Activated gamma-delta T cell treated with Interleukin-2 at 50 U/mL for 16 hours (primary cell): ENCODE measurements at places on chromosomes 13 and 19.
A peak's percentile ranks its signal among the peaks of the same experiment; 100 is the strongest.

GRCh38 chr13:83286737-83287136 lies 595.5 kb downstream of the SLITRK1 start:
- no peak for DNase-seq

- DNase-seq: no peak
Observed at GRCh38 chr13:29564818-29565217, 30.7 kb downstream of the SLC7A1 start.

DNA sequence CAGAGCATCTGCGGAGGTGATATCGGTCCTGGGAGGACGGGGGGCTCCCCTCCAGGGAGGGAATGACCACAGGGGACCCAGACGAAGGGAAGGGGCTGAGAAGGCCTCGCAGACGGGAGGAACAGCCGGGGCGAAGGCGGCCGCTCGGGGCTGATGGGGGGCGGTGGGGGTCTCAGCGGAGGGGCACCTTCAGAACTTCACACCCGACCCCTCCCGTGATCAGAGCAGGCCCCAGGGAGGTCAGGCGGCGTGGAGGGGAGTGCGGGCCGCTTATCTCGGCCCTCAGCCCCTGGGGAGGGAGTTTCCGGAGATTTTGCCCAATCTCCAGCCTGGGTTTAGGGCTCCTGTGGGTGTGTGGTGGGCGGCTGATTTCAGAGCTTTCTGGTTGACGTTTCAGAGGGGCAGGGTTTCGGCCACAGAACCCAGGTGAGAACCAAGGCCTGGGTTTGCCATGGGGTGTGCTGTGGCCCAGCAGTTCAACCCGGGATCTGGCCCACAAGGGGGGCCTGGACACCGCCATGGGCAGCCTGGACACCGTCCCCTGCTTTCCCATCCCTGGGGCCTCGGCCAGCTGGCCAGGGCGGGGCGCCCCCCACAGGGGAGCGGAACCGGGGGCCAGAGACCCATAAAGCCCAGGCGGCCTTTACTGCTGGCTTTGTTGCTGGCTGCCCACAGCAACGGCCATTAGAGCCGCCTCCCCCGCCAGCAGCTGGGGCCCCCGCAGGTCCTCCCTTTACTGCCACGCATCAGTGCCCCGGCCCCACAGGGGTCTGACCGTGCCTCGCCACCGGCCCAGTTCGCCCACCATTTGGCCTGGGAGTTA lies 29.0 kb downstream of the ARID3A start:
- no peak for DNase-seq

GRCh38 chr19:35268536-35269437 lies at the start of gene USF2:
Gene USF2 (plus strand): TSS chr19:35268962. CDS start chr19:35269102, 140 bp downstream.
- peak; percentile 57 for DNase-seq

- no peak for DNase-seq
Observed at GRCh38 chr19:3573162-3573857, 566 bp downstream of the HMG20B start.

GRCh38 chr19:16164222-16164890 lies 9.0 kb downstream of the CIB3 start:
- no peak for DNase-seq

DNA sequence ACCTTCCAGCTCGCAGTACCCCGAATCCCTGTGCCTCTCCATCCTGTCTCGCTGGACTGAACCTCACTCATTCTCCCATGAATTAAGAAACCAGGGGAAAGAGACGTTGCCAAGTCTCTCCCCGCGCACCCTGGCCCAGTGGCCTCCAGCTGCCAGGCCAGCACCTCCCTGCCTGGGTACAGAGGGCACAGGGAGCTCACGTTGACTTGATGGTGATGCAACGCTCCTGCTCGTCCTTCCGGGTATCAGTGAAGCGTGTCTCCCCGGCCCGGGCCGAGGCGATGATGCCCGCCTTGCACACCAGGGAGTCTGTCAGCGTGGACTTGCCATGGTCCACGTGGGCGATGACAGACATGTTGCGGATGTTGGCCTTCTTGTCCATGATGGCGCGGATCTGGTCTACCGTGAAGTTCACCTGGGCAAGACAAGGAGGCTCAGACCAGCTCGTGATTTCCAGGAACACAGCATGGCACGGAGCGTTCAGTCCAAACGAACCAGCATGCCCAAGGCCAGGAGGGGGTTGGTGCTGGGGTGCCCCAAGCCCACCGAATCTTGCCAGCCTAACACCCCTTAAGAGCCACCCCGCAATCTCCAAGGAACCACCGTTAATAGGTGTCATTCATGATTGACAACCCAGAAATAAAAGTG lies 1.2 kb downstream of the EEF2 start:
- DNase-seq: no peak

DNA sequence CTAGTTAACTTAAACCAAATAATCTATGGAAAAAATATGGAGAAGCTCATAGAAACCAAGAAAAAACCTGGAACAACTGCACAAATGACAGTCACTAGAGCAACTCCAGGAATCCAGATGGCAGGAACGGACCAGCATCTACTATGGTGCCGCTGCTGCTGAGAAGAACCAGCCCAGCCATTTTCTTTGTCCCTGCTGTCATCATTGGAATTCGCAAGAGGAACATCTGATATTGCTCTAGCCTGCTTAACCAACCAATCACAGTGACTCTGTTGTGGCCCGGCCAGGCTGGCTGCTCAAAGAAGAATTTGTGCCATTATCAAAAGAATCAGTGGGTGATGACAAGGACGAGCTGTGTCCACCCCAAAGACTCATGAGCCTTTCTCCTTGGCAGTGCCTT lies 33.1 kb upstream of the CEBPA start:
- DNase-seq: no peak

DNA sequence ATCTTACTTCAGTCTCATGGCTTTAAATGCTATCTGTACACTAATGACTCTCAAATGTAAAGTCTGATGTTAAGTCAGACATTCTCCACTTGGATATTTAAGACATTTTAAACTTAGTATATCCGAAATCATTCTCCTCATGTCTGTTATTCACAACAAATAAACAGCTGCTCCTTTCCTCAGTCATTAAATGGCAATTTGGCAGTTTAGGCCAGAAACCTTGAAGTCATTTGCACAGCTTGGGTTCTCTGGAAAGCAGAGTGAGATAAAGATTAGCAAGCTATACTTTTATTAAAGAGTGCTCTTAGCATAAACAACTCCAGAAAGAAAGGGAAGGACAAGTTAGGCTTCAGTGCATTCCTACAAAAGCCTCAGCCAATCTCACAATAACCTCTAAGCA lies 53.7 kb downstream of the DNAJC15 start:
- no peak for DNase-seq

- no peak for DNase-seq
Observed at GRCh38 chr13:46571189-46571908, 18.4 kb downstream of the LRCH1 start.

- DNase-seq: peak; percentile 79
Observed at GRCh38 chr19:18091217-18091608, 4.5 kb upstream of the IL12RB1 start.

DNA sequence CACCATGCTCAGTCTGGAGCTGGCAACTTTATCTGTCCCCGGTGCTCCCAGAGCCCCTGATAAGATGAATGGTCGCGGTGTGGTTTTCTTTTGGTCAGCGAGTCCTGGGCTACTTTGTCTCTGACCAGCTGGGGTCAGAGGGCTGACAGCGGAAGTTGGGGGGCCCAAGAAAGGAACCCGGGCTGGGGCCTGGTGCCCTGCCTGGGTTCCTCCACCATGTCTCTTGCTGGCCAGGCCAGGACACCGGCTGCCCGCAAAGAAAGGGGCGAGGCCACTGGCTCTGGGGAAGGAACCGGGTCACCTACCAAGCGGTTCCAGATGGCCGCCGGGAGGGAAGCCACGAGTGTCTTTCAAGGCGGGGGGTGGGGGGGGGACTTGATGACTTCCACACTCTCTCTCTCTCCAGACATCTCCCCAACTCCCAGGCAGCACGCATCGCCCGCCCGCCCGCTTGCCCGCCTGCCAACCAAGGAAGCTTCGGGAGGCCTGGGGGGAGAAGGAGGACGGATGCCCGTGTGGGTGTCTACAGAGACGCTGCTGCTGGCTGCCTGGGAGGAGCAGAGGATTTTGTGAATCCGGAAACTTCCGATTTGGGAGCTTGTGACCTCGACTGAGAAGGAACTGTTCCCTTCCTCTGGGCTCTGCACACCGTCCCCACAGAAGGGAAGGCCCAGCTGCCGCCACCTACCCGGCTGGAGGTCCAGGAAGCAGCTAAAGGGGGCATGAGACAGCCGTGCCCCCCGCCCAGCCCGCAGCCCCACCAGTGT lies 1.1 kb downstream of the PIP5K1C start:
- DNase-seq: no peak

- no peak for DNase-seq
Observed at GRCh38 chr19:12828494-12828893, 5.9 kb downstream of the RTBDN start.

GRCh38 chr19:54312436-54313377 lies at the start of gene LILRA5:
Gene LILRA5 (minus strand): TSS chr19:54313166. CDS start chr19:54313019, 147 bp downstream.
- no peak for DNase-seq

DNA sequence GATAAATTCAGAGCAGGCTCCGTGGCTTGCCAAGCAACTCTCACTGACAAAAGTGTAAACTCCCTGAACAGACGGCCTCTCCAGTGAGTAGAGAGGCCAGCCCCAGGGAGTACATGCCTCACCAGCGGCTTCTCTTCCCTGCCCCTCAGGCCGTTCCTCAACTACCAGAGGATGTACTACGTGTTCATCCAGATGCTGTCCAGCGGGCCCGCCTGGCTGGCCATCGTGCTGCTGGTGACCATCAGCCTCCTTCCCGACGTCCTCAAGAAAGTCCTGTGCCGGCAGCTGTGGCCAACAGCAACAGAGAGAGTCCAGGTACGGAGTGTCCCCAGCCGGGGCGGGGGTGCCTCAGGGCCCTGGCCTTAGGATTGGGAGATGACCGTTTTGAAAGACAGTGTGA lies 93.4 kb upstream of the MCF2L start:
- DNase-seq: no peak

DNA sequence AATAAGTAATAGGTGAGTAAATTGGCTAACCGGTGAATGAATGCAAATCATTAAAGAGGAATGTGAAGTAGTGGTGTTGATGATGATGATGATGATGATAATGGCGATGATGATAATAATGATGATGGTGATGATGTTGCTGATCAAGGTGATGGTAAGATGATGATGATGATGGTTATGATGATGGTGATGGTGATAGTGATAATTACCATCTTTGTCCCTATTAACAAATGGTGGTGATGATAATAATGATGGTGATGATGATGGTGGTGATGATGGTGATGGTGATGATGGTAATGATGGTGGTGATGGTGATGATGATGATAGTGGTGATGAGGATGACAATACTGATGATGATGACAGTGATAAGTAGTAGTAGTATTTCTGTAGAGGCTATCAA lies 452.6 kb downstream of the ZNF536 start:
- DNase-seq: no peak

DNA sequence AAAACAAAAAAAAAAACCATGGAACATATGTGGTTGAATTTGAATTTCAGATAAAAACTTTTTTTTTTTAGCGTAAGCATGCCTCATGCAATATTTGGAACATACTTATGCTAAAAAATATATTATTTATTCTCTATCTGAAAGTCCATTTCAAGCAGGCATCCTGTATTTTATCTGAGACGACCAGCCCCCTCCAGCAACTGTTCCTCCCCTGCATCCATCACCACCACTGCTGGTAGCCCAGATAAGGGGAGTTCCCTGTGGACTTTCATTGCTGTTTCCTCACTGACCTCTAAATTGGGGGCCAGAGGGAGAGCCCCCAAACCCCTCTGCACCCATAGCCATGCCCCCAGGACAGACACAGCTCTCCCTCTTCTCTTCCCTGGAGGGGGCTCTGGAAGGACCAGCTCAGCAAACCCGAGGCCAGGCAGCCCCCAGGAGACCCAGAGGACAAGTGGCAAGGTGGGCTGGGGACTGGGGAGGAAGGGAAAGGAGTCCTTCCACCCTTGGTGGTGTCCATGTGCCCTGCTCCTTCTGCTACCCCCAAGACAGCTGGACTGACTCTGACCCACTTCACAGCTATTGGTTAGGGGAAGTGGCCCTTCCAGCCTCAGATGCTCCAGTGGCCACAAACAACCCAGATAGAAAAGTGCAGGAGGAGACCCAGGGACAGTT lies 6.6 kb upstream of the SIGLEC12 start:
- no peak for DNase-seq

DNA sequence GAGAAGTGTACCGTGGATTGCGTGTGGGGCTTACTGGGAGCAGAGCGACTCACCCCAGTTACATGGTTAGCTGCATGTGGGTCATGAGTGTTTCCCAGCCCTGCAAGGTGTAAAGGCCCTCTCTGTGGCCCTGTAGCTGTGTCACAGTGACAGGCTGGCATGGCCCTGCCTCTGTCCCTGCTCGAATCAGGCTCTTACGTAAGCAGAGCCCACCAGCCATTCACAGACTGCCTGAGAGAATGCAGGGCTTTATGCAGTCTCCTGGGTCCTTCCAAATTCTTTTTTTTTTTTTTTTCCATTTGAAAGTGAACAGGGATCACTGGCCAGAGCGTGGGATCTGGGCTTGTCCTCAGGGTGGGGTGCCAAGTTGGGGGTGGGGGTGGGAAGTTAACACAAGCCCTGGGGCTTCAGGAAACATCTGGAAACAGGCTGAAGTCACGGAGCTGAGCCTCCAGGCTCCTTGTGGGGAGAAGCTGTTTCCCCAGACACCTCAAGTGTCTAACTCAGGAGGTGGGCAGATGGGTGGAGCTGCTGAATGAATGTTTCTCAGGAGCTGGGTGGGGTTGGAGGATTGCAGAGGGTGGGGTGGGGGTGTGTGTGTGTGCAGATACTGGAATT lies 13.4 kb downstream of the TECR start:
- no peak for DNase-seq

DNA sequence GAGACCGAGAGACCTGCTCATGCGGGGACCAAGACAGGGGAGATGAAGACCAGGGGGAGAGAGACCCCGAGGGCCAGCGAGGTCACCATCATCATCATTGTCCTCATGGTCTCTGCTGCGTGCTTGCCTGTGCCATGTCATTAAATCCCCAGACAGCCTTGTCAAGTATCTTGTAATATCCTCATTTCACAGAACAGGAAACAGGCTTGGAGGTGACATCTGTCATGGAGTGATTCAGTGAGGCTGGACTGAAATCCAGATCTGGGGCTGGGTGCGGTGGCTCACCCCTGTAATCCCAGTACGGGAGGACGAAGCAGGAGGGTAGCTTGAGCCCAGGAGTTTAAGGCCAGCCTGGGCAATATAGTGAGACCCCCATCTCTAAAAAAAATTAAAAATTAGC lies 5.9 kb upstream of the NANOS2 start:
- no peak for DNase-seq

- DNase-seq: peak; percentile 15
Observed at GRCh38 chr19:18385675-18386542, at the start of gene GDF15. Gene GDF15 (plus strand): TSS chr19:18386158. CDS start chr19:18386190, 32 bp downstream.

DNA sequence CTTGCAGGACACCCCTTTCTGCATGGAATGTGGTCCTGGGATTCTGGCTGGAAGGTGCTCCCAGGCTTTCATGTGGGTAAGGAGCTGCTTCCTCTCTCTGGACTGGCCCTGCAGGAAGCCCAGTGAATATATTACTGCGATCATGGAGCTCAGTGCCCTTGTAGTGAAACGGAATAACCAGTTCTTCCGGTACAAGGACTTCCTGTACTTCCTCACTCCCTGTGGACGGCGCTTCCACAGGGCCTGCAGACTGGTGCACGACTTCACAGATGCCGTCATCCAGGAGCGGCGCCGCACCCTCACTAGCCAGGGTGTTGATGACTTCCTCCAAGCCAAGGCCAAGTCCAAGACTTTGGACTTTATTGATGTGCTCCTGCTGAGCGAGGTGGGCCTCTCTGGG lies 8.0 kb downstream of the CYP4F8 start:
- no peak for DNase-seq

GRCh38 chr13:98801626-98802418 lies 49.4 kb upstream of the SLC15A1 start:
- no peak for DNase-seq
